ENCODE measurements at places on chromosomes 1 and 21.

GRCh38 chr1:14519976-14520375, 78.5 kb upstream of the KAZN start:
- no peak for DNase-seq

- DNase-seq = no peak
Measured at GRCh38 chr1:74775735-74776134, 42.8 kb downstream of the TYW3 start.

DNA sequence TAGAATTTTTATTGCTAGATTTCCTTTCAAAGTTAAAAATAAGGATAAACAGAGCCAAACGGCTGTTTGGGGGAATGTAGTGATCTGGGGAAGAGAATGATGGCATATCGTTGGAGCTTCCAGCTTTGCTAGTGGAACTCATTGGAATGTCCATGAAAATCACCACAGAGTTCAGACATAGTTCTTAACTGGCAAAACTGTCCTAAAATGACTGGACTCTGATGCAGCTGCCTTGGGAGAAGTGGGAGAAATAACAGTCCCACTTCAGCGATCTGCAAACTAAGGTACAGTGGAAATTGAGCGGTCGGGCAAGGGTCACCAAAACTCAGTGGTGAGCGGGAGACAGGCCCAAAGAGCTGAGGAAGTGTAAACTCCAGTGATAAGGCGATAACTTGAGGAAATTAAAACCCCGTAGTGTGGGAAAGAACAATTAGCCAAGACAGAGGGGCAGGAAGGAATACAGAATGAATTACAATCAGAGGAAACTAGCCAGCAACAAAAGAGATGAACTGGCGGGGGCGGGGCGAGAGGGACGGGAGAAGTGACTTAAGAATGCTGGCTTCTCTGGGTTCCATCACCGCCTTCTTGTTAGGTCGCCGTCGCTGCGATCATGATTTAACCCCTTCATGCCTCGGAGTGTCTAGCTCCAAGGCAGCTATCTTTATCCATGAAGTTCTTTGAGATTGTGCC, 89.8 kb upstream of the ARHGAP29 start:
- peak; percentile 75 for DNase-seq

GRCh38 chr1:213899413-213899812, 88.4 kb upstream of the PROX1 start:
- no peak for DNase-seq

DNA sequence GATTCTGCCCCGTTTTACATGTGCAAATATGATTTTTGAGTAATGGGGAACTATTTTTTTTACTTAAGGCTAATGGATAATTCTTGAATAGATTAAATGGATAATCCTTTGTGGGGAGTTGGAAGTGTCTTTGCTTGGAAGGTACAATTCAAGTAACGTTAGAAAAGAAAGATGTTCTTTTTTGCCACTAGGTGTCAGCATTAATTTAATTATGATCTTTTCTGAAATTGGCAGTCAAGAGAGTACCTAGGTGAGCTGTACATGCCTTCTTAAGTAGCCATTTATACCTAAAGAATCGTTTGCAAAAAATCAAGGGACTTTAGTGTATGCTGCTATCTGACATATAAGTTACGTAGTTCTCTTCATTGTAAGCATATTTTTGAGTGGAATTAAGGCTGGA, 2.2 kb downstream of the FBXO28 start:
- DNase-seq = no peak

- no peak for DNase-seq
Measured at GRCh38 chr1:39822146-39822545, 33.5 kb upstream of the BMP8B start.

Data from left ventricle myocardium superior (tissue), 1 donor.